ENCODE measurements at places on chromosomes 5 and 9. TPM values are rescaled to one million over a fixed set of nuclear protein-coding genes. Genes with fewer than 3 reads are reported as not detected.

ZBTB5 gene
- total RNA-seq, result 10.2 TPM

CATSPER3 gene
- total RNA-seq, result 1.4 TPM

TAS2R1 gene
- total RNA-seq, result not detected

PPP1R26 gene
- 0.52 TPM for total RNA-seq

TUSC1 gene
- 0.45 TPM for total RNA-seq

WDR31 gene
- total RNA-seq, result 0.87 TPM

GRIA1 gene
- not detected for total RNA-seq

PLPPR1 gene
- total RNA-seq, result not detected

STK32A gene
- total RNA-seq, result not detected

LHX6 gene
- total RNA-seq, result not detected

DAB2IP gene
- total RNA-seq, result not detected

SH3PXD2B gene
- 0.33 TPM for total RNA-seq

CSF2 gene
- 4.7 TPM for total RNA-seq

OLFML2A gene
- not detected for total RNA-seq

CLK4 gene
- 38.0 TPM for total RNA-seq

RAB3C gene
- total RNA-seq, result not detected

SLC34A3 gene
- total RNA-seq, result not detected

FBXW11 gene
- total RNA-seq, result 27.5 TPM

IL5 gene
- total RNA-seq, result 0.25 TPM

TRPM6 gene
- not detected for total RNA-seq

LCN15 gene
- not detected for total RNA-seq

ECSCR gene
- total RNA-seq, result 0.45 TPM
